ENCODE measurements at places on chromosomes 4 and X.
A peak's percentile ranks its signal among the peaks of the same experiment; 100 is the strongest.

DNA sequence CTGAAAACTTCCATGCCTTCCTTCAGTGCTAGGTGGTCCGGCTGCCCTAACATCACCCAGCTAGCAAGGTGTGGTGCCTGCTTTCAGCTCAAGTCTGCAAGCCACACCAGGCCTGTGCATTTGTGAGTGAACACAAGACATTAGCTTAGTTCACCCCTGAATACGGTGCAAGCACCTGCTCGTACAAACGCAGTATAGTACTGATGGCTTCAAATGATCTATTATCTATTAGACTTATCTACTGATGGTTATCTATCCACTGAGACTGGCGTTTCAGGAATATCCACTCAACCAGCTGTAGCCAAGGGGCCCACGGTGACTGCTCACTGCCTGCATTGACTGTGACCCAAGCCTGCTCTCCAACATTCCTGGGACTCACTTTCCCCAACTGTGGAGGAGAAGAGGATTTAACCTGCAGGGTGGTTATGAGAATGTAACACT lies 155.9 kb downstream of the SHOX start:
- DNase-seq = no peak

DNA sequence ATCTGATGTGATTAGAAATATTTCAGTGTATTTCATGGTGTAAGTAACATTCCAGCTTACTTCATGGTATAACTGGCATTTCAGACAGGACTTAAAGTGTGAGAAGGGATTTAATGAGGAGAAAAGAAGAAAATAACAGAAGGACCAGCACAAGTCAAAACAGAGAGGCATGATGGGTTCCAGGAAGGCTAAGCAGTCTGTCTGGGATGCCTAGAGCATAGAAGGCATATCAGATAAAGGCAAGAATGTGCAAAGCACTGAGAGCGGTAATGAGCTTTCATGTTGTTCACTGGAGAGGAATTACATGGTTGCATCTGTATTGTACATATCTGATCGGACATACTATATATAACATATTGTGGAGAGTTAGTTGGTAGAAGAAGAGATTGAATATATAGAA lies 54.2 kb downstream of the GRID2 start:
- DNase-seq = no peak

- no peak for DNase-seq
Observed at GRCh38 chrX:378443-378842, 8.3 kb downstream of the PPP2R3B start.

DNA sequence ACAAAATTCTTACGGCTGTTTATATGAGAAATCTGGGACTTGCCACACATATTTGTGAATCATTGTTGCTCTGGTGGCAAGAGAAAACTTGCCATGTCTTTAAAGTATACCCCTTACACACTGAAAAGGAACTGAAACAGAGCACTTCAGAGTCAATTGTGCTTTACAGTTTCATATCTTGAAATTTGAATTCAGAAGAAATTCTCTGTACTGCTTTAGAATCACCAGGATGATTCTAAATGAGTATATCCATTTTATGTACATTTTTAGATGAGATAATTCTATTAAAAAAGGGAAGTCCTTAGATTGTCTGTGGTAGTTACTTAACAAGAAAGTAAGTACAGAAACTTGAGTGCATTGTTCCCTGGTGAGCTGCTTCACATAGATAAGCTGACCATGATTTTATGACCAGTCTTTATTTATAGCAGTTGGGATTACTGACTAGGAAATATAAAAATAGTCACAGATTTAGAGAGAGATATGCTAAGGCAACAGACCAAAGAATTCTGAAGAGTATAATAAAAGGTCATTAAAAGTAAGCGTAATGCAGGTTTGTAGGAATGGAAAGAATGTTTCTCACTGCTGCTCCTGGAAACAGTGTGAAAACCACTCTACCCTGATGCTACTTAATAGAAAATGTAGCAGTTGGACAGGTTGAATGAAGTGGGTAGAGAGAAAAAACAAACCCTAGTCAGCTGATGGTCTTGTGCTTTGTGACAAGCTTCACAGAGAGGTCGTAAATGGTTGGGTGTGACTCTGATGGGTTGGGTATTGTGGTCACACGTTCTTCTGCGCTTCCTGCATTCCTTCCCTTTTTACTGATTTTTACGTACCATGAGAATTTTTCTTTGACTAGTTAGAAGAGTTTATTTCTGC lies 41.0 kb downstream of the FNIP2 start:
- peak; percentile 85 for DNase-seq

GRCh38 chr4:140653718-140654494 lies 85.1 kb upstream of the UCP1 start:
- DNase-seq = no peak

GRCh38 chr4:183287677-183288076 lies 32.4 kb downstream of the CLDN22 start:
- DNase-seq = no peak

Data from GF-D8 (cell line).